Right renal pelvis (tissue), 4 donors: ENCODE measurements at places on chromosomes 16 and 17. TPM values are rescaled to one million over a fixed set of nuclear protein-coding genes. Genes with fewer than 3 reads are reported as not detected.

DNA sequence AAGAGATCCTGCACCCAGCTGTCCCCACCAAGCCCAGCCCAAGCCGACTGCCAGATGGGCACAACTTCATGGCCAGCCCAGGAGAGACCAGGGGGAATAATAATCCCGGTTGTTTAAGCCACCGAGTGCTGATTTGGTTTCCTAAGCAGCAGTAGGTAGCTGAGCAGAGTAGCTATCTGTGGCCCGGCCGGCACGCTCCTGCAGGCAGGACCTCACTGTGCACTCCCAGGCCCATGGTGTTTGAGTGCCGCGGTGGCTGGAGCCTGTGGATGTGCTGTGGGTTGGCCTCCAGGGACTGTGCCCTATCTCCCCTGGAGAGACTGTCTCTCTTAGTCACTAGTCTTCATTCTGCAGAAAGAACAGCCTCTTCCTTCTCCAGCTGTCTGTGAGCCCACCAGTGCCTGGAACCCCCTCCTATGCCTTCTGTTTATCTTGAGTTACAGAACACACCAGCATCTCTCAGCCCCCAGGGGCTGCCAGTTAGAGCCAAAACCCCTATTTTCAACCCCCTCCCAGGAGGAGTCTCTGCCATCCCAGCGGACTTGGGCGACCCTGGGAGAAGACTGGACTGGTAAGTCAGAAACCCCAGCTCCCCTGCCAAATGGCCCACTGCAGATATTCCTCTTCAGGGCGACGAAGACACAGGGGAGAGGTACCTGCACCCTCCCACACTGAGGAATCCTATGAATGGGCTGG, 152.0 kb downstream of the SDK2 start:
- DNase-seq, result no peak

GRCh38 chr17:16622540-16623277, 30.9 kb downstream of the ZNF624 start:
- no peak for DNase-seq

DNA sequence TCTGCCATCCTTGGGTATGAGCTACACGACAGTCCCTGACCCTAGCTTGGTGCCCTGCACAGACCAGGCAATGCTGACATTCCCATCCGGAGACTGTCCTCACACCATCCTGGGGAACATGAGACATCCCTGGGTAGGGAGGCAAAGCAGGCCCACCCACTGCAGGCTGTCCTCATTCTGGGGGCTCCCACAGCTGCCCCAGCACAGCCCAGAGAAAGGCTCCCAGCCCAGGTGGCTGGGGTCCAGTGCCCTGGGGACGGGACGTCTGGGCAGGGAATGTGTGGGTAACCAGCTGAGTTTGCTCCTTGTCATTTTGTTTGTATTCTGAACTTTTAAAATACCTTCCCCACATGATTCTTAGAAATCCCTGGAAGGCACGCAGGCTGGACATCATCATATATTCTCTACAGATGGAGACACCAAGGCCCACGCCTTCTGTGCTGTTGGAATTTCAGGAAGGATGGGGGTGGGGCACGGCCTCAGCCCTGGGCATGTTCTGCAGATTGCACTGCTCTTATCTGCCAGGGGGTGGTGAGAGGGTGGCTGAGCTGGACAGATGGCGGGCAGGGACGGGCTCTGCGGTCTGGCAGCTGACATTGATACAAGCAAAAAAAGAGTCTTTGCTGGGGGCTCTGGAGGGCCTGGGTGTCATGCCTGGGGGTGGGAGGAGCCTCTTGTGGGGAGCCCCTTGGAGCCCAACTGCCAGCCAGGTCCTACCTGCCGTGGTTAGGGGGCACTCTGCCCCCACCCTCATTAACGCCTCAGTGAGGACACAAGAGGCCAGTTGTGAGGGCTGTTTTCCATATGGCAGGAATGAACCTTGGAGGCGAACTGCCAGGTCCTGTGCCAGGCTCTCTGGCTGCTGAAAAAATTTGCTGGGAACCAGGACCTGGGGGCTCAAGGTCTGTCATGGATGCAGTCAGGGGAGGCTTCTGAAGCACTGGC, 28.4 kb downstream of the LRRC75A start:
- no peak for DNase-seq

DNA sequence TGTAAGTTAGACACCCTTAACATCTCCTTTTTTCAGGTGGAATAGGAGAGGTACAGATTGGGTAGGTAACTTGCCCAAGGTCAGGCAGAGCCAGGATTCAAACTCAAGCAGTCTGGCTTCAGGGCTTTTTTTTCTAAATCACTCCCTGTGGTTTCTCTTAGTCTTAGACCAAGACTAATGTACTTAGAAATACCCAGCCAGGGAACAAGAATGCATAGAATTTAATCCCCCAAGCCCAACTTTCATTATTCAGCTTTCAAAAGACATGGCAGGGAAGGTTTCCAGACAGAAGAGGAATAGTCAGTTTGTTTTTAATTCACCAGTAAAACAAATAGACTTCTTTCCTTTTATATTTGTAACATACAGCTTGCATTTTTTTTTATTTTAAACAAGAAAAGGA, 305.2 kb upstream of the RBFOX1 start:
- DNase-seq, result no peak

- no peak for DNase-seq
These were observed 102.1 kb downstream of the YPEL2 start for GRCh38 chr17:59433586-59433985.

DNA sequence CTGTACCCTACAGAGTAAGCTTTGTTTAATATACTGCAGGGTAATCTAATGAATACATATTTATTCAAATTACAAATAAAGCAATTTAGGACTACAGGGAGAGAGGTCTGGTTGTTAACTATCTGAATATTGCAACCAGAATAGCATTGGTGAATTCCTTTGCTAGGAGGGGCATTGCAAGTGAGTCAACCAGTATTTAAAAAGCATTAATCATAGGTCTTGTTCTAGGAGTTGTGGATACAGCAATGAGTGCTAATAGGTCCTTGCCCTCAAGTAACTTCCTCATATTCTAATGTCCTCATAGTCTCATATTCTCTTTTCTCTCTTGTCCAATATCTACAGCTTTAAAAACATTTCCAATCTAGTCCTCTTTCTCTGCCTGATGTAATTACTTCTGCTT, 531.4 kb downstream of the CDH11 start:
- DNase-seq, result no peak

- no peak for DNase-seq
These were observed 7.6 kb upstream of the ZNF629 start for GRCh38 chr16:30794634-30795033.

DNA sequence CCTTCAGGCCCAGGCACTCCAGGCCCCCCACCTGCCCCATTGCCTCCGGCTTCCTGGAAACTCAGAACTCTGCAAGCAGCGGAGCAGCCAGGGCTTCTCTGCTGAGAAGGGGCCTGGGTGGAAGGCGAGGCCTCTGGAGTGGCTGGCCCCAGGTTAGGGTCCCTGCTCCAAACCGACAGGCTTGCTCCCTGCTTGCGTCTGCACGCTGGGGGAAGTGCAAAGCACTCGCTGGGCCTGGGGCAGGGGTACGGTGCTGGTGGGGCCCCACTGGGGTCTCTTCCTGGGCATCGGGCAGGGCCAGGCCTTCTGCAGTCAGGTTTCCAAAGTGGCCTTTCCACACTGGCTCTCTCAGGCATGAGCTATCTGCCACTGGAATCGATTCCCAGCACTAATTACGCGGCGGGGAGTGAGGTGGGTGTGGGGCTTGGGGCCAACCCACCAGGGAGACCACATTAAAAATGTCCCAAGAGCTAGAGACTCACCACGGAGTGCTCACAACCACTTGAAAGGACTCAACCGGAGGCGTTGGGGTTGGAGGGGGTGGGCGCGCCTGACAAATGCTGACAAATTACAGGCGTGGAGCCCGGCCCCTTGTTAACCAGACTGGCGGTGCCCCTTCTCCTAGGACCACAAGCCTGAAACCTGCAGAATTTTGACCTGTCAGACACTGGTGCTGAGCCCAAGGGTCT, 17.9 kb downstream of the FAM83G start:
- no peak for DNase-seq

GRCh38 chr17:75897160-75898019, 639 bp upstream of the TRIM65 start:
- no peak for DNase-seq

GRCh38 chr16:11168386-11169051, 87.5 kb downstream of the SOCS1 start:
- no peak for DNase-seq

DNA sequence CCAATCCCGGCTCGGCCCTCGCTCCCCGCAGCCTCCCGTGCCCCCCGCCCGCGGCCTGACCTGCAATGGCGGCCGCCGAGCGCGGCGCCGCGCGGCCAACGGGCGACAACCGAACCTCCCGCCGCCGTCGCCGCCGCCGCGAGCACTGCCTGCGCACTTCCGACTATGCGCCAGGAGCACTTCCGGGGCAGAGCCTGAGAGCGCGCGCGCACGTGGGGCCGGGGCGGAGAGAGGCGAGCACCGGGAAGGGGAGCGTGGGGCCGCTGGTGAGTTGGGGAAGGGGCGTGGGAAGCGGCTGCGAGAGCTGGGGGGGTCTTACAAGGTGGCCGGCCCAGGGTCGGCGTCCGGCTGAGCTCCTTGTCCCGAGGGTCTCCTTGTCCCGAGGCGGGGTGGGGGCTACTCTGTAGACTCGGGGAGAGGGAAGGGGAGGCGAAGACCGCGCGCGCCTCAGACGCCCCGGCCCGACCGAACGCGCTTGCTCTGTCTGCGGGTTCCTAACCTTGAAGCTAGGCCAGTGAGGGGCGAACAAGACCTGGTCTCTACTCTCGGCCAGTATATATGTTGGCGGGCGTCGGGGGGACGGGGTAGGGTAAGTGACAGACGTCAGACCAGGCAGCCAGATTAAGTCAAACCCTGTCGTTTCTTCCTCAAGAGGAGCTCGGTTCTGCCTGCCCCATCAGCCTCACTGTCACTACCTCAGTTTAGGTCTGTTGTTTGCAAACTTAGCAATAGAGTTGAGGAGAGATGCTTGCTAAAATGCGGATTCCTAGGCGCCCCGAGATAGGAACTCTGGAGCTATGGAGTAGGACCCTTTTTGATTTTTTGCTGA, at the start of the genes CHTF8 and UTP4:
CHTF8 (minus strand) TSS at position 165 of the 829 bp plus-strand sequence. CDS start 11,130 bp downstream, outside the sequence.
UTP4 (plus strand) TSS at position 226 of the 829 bp plus-strand sequence. CDS start 811 bp downstream, outside the sequence.
- DNase-seq, result peak; percentile 65

- DNase-seq, result no peak
These were observed 988 bp downstream of the CIAO3 start for GRCh38 chr16:739560-740458.

DNA sequence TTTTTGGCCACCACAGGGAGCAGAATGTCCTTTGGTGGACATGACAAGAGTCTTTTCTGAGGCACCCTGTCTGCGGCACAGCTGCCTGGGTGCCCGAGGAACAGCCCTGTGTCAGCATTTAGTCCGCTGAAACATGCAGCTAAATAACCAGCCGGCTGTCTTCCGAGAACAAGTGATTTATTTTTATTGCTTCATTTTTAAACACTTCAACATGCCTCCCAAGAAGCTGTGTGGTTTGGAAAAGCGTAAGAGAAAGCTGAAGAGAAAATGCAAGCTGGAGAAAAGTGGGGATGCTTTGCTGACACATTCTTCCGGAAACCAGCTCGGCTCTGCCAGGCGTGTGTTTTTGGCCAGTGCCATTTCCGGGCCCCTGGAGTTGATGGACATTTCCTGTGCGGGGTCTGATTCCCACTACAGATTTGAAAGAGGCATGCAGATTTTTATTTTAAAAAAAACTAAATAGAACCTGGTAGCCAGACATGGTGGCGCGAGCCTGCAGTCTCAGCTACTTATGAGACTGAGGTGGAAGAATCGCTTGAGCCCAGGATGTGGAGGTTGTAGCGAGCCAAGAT, 94.7 kb downstream of the SEC14L1 start:
- DNase-seq, result no peak

GRCh38 chr17:383771-384621, 31.4 kb upstream of the RPH3AL start:
- DNase-seq, result no peak

- no peak for DNase-seq
These were observed 152.5 kb downstream of the VPS53 start for GRCh38 chr17:562174-562573.

GRCh38 chr17:83103200-83103942, 24.0 kb downstream of the METRNL start:
- no peak for DNase-seq

DNA sequence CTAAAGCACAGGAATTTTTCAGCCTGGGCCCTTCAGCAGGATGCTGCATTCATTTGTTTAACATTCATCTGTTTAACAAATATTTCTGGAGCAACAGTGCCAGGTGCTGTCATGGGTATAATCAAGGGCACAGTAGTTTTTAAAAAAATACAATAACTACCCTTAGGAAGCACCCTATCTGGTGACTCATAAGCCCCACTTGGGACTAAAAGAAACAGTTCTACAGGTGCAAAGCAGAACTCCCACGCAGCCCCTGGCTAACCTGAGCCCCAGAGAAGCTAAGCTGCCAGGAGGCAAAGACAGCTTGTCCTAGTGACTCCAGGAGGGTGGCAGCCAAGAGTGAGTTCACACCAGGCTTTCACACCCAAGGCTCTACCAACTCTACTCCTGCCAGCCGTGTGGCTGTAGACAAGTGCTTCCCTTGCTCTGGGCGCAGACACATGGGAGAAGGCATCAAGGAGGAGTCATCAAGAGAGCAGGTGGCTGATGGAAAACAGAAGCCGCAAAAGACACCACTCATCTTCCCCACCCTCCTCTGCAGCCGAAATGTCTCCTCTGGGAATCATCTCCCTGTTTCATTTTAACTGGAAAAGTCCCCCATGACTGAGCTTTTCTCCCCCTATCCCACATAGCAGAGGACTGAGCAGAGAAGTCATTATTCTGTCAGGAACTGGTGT, 14.4 kb downstream of the CUEDC1 start:
- DNase-seq, result no peak

DNA sequence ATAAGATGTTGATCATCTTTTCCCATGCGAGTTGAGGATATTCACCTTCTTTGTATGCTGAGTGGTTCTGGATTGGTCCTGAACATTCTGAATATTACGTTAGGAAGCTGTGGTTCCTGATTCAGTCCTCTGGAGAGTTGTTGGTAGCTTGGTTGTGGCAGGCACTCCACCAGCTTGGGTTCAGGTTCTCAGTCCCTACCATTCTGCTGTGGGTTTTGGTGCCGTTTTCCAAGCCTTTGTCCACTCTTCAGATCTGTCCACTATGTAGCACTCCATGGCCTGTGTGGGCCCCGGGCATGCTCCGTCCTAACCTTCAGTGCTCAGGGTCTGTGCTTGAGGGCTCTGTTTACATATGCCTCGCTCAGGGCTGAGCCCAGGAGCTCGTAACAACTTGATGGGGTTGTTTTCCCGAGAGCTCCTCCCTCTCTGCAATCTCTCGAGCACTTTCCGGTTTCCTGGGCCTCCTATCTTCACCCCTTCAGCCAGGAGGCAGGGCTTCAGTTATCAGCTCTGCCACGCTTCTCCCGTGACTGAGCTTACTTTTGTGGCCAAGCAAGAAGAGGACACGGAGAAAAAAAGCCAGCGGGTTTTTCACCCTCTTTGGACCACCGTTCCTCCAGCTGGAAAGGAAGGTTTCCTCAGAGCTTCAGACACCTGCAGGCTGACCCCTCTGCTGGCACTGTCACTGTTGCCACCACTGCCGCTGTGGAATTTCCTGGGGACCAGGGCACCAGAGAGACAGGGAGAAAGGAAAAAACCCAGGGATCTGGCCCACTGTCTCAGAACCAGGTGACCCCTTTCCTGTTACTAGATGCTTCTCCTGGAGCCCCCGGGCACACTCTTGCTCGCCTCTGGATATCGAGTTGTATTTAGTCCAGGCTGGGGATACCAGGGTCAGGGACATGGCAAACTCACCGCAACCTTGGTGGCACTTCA, 19.6 kb downstream of the KIAA0513 start:
- no peak for DNase-seq

- no peak for DNase-seq
These were observed 13.8 kb downstream of the SMIM5 start for GRCh38 chr17:75647061-75647460.

Gene TNP2
- polyA plus RNA-seq, result not detected

Gene KRT33A
- polyA plus RNA-seq, result not detected

Gene NECAB2
- 3.4 TPM for polyA plus RNA-seq

Gene TBC1D3B
- 8.5 TPM for polyA plus RNA-seq
